ENCODE measurements at places on chromosomes 2 and 18.

DNA sequence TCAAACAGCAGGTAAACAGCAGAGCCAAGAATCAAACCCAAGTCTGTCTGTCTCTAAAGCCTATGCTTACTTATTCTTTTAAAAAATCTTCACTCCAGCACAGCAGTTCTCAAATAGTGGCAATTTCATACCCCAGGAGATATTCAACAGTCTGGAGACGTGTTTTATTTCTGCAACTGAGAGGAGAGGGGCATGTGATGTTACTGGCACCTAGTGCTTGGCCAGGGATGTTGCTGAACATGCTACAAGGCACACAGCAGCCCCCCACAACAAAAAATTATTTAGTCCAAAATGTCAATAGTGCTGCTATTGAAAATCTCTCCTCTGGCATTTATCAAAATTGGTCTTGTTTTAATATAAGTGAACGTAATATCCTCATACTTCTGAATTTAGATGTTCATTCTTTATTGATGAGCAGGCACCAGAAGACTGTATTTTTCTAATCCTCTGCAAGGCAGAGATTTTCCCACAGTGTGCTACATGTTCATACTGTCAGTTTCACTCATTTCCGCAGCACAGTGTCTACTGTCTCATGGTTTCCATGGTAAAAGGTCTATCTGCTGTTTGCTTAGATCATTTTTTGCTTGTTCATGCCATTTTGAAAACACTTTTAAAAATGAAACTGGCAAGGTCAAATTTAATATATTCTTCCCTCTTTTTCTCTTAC, 90.5 kb downstream of the LRATD1 start:
- DNase-seq = no peak

- DNase-seq = no peak
These were observed at the start of gene ZAP70 for GRCh38 chr2:97713296-97714083. TSS of gene ZAP70 (plus strand) at chr2:97713576. CDS start at chr2:97724037, 10,461 bp downstream.

DNA sequence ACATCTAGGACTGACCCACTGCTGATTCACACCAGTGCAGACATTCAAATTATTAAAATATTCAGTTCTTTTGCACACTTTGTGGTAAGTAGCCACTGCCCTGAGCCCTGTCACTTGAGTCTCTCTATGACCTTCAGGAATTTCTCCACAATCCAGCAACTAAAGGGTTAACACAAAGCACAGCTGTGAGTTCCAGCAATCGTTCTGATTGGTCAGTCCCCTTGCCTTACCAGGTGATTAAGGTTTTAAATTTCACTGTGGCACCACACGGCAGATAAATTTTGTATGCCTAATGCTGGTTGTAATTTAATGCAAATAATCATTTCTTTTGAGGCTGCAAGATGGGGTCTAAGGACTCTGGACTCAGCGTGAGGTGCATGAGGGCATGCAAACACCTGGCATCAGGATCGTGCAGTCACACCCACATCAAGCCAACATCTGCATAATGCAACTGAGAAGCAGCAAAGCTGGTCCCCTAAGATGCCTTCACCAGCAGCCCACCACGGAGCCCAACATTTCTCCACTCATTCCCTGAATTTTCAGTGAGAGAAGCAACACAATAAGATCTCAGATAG, 36.6 kb downstream of the SLC14A1 start:
- DNase-seq = peak; percentile 33

DNA sequence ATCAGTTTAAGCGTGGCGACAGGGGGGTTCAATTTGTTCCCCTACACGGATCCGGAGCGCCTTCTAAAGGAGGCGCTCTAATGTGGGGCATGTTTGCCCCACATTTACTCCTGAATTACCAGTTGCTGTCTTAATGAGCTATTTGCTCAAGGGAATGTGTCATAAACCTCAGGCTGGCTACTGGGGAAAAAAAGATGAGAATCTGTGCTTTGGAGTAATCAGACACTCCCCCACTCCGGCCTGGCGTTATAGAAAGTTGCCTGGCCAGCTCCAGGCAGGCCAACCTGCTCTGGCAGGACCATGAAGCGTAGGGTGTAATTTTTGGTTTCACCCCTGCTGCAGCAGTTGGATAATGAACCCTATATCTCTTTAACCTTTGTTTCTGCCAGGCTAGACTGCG, 31.0 kb upstream of the MAP3K20 start:
- peak; percentile 51 for DNase-seq

DNA sequence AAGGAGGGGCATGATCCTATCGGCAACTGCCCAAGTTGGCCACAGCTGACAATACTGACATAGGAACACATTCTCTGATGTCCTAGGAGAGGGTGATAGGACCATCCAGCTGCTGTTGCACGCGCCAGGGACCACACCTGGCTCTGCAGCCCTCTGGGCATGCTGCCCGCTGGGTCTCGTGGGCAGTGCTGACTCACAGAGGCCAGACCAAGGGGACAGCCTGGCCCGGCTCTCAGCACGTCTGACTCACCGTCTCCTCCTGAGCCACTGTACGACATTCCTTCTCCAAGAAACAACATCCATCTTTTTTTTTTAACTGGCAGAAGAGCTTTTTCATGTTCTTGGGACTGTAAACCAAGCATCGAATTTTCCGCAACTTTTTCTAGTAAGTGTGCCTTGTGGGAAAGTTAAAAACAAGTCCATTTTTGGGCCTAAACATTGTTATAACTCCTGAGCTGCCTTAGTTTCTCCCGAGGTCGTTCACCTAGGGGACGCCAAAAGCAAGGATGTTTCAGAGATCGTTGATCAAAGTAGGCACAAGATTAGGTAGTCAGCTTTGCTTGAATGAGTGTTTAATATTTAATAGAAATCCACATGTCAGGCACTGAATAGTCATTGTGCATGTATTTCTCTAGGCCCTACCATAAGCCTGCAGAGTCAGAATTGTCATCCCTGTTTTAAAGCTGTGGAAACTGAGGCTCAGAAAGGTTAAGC, 100.3 kb downstream of the TTC32 start:
- no peak for DNase-seq

DNA sequence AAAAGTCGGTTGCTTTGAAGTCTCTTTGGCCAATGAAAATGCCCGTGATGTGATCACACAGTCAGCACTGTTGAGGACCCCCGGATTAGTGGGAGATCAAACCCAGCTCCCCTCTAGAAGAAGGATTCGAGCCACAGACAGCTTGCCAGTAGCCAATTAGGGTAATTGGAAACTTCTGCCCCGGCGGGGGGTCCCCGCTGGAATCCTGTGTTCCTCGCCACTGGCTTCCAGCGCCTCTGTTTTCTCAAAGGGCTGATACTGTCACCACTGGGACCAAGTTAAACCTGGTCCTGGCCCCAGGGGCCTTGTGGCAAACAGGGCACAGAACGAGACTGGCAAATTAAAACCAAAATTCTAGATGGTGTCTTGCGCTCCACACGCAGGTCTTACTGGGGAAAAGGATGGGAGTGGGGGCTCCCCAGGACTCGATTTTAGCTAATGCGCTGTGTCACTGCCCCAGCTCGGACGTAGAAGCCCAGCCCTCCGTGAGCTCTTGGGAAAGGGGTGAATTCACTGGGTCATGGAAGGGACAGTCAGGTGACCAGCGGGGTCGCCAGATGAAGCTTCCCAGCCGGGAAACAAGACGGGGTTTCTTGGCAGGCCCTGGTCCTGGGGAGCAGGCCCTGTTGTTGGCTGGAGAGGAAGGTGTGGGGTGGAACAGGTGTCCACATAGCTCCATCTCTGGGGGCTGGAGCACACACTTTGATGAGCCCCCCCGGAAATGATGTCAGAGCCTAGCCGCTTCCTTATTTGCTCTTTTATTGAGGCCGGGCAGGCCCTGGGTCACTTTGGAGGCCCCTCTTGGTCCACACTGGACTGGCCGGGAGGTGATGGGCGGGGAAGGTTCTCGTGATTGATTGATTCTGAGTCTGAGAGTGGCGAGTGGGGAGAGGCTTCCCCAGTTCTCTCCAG, 90.2 kb downstream of the SMAD7 start:
- DNase-seq = no peak

Data from T47D (cell line).